ENCODE measurements at places on chromosomes 13 and 19.

DNA sequence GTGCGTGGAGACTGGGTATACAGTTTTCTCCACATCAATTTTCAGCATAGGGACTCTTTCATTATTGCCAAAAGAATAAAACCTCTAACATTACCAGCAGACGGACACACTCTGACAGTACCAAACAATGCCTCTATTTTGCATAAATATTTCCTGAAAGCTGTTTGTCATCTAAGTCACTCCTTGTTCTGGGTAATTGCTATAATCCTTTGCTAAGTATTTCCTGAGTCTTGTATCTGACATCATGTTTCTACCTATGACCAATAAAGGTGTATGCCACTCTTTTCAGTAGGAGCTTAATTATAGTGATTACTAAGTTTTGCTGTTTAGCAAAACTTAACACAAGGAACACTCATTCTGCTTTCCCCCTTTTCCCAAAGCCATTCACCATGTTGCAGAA, 886.5 kb downstream of the SLITRK6 start:
- DNase-seq: no peak

GRCh38 chr13:111938741-111939665, 127.9 kb upstream of the SOX1 start:
- no peak for DNase-seq

GRCh38 chr19:41219924-41220567, 1.0 kb downstream of the AXL start:
- no peak for DNase-seq

DNA sequence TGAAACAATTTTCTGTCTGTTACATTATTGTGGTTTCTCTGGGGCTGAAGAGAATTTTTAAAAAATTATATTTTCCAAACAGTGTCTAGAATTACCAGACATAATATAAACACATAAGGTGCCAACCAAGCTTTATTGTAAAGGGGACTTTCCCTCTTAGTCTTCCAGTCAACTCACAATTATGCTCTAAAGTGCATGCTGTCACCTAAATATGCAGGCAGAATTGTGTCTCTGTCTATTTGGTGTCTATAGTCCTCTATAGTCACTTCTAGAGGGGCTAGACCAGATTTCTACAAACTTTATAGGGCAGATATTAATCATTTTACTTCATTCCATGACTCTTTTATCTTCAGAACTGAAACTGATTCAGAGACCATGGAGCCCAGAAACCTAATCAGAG, 12.8 kb downstream of the ZNF254 start:
- no peak for DNase-seq

- no peak for DNase-seq
These were observed 182.1 kb downstream of the RFC3 start for GRCh38 chr13:33999811-34000605.

DNA sequence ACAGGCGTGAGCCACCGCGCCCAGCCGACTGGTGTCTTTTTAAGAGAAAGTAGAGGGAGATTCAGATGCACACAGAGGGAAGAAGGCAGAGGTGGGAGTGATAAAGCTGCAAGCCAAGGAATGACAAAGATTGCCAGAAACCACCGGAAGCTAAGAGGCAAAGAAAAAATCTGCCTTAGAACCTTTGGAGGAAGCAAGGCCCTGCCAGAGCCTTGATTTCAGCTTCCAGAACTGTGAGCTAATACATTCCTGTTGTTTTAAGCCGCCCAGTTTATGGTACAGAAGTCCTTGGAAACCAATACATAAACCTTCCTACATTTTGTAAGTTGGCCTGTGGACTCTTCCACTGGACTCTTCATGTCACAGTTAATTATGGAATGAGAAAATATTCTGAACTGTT, 71.7 kb upstream of the SOX21 start:
- no peak for DNase-seq

- no peak for DNase-seq
These were observed 217.4 kb downstream of the DLEU7 start for GRCh38 chr13:50626101-50626547.

- no peak for DNase-seq
These were observed 19.5 kb upstream of the IFT88 start for GRCh38 chr13:20547479-20547908.

DNA sequence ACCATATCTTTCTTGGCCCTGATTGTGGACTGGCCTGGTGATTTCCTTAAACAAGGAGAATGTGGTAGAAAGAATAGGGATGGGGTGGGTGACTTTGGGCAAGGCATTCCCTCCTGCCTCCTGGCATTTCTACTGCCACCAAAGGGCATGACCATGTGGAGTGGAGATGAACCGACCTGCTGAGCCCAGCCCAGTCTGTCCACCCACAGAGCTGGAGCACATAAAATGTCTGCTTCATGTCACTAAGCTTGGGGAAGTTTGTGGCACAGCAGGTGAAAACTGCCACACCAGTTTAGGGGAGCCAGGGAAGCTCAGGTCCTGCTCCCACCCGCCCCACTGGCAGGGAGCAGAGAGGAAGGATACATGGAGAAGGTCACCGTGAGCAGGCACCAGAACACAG, 6.3 kb downstream of the TMEM161A start:
- DNase-seq: no peak

DNA sequence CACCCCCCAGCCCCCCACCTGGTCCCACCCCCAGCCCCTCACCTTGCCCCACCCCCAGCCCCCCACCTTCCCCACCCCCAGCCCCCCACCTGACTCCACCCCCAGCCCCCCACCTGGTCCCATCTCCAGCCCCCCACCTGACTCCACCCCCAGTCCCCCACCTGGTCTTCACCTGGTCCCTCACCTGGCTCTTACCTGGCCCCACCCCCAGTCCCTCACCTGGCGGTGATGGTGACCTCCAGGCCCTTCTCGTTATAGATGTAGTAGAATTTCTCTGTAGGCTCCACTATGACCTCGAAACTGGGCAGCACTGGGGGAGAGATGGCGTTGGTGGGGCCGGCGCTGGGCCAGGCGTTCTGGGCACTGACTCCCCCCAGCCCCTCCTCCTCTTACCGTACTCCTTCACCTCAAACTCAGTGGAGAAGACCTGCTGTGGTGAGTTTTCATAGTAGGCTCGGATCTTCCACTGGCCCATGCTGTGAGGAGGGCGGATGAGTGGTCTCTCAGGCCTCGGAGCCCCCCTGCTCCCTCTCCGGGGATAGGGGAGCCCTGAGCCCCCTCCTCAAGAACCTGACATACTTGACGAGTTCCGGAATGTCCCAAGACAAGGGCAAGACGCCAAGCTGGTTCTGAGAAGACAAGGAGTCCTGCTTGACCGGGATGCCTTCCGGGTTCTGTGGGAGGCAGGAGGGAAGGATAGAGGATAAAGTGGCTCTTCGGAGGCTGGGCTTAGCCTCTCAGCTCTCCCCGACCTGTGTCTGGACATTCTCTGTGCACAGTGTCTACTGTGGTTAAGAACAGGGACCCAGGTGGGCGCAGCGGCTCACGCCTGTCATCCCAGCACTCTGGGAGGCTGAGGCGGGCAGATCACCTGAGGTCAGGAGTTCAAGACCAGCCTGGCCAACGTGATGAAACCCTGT, 6.4 kb downstream of the C3 start:
- DNase-seq: no peak

DNA sequence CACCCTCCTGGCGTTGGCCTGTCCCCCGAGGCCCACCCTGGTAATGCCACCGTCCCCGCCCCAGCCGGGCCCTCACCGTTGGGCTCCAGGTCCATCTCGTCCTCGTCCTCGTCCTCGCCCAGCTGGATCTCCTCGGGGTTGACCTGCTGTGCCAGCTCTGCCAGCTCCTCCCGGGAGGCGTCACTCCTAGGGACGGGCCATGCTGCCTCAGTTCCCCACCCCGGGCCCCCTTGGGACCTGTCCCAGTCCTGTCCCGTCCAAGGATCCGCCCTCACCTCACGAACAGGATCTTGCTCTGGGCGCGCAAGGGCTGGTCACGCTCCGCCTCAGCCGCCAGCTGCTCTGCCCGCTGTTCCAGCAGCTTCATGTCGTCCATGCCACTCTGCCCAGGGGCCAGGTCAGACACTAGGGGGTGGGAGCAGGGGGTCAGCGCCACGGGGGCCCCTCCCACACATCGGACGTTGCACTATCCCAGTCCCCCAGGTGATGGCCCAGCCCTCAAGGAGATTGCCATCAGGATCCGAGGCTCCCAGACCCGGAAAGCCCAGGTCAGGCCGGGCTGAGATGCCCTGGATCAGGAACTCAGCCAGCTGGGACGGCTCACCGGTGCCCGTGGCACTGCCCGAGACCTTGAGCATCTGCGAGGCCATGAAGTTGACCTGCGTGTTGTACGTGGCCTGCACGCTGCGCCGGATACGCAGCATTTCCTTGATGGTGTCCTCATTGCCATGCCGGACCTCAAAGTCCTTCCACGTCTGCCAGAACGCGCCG, 9.5 kb downstream of the XAB2 start:
- no peak for DNase-seq

DNA sequence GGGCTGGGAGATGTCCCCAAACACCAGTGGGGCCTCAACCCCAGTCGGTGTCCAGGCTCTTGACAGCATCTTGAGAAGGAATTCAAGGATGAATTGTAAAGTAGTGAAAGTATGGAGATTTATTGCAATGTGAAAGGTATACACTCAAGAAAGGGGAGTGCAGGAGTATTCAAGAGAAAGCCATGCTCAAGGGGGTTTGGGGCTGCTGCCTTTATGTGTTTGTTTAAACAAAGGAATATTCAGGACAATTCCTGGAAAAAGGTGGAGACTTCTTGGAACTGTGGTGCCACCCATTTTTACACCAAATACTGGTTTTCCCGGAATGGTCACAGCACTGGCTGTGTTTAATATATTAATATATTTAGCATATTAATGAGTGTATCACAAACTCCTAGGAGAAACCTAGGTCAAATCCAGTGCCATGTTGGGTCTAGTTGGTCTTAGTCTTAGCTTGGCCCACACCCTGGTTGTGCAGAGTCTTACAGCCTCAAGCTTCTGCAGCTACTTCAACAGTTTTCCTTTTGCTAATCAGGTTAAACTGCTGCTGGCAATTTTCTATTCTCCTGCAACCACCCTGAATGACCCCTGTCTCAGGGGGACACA, 138.5 kb upstream of the TMTC4 start:
- DNase-seq: no peak

GRCh38 chr13:23722726-23723453, 152.7 kb downstream of the TNFRSF19 start:
- DNase-seq: no peak

DNA sequence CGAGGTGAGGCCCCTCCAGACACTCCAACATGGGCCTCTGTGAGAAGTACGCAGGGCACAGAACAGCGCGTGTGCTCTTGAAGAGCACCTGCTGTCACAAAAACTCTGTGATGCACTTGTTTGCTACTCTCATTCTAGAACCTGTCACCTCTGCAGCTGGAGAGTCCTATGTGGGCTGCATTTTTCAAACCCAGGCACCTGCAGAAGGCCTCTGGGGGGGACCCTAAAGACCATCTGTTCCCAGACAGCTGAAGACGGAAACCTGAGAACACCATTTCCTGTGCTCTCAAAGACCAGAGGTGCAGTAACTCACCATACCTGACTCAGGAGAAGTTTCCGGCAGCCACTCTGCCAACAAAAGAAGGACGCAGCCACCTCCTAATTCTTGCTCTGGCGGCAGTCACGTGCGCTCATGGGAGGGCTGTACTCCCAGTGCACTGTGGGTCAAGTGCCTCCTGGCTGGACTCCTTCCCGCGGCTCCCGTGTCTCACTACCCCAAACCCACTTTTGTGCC, 28.1 kb downstream of the RANBP3 start:
- no peak for DNase-seq

DNA sequence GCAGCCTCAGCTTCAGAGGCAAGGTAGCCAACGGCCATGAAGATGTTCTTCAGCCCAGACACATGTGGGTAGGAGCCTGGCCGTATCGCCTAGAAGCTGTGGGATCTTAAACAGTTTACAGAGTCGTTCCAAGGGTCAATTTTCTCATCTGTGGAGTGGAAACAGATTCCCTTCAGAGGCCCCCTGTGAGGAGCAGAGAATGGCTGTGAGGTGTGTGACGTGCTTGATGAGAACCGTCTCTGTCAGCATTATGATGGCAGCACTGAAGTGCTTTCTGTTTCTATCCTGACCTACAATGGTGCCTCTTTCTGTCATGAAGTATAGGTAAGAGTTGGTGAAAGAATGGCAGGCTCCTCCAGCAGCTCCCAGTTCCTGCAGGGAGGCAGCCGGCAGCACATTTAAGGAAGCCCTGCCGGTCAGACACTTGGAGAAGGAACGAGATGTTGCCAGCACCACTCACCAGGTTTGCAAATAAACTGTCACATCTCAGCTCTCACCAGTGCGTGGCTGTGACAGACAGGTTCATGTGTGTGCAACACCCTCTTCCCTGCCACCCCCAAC, 277.3 kb downstream of the FOXO1 start:
- no peak for DNase-seq

DNA sequence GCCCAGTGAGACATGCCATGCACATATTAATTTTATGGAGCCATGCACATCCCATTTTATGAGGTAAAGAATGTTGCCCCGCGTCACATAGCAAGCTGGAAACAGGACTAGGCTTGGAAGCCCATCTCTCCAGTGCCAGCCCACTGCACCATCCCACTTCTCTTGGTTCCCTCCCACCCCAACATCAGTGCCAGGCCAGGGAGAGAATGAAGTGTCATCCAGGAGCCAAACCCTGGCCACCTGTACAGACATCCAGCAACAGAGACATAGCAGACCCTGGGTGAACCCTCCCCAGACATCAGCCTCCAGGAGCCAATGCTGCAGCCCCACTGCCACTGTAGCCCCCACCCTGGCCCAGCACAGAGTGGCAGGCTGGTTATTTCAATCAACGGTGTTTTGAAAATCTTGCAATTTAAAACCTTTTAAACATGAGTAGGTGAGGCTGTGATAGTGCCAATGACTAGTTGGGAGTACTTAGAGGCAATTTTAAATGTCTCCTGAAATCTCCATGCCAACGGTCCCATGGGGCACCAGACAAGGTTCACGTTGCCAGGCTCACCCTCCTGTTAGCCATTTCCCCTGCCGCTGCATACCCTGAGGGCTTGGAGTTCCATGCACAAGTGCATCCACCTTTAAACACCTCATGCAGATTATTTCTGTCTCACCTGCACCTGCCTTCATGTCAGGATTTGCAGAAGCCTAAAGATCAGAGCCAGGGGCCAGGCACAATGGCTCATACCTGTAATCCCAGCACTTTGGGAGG, 34.7 kb downstream of the VSTM2B start:
- no peak for DNase-seq

GRCh38 chr13:47553329-47553977, 447.6 kb downstream of the SUCLA2 start:
- DNase-seq: no peak

DNA sequence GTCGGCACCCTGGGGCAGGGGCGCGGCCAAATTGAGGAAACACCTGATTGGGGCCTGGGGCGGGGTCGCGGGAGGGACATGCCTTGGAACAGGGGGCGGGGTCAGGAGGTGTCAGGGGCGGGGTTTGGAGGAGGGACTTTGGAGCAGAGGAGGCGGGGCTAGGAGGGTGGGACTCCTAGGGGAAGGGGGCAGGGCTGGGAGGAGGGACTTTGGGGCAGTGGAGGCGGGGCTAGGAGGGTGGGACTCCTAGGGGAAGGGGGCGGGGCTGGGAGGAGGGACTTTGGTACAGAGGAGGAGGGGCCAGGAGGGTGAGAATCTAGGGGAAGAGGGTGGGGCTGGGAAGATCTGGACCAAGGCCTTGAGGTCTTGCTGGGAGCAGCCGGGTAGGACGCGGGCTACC, 21.9 kb downstream of the GRIN2D start:
- DNase-seq: no peak

All from right renal pelvis (tissue), 4 donors.